SW 1271 (cell line): ENCODE measurements at places on chromosomes 13 and 19.
A peak's percentile ranks its signal among the peaks of the same experiment; 100 is the strongest.

DNA sequence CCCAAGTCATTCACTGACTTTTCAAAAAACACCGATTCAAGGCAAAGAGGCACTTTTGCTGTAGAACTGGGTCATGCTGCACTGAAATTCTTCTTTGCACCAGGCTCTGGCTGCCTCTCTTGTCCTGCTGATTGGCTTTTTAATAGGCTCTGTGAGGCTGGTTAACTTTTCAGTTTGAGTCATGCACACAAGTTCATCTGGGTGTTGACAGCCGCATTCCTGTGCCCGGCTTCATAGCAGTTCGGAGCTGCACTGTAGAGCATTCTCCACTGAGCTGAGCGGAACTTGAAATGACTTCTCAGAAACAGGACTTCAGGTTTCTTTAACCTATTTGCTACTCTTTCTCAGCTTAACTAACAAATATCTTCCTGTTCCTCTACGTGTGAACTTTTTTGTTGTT is 978.3 kb downstream of the UQCRFS1 start:
- no peak for DNase-seq

GRCh38 chr13:27026396-27026795 is 145.2 kb downstream of the USP12 start:
- no peak for DNase-seq

GRCh38 chr13:37457612-37458011 is 141.0 kb downstream of the POSTN start:
- no peak for DNase-seq

- DNase-seq, result peak; percentile 76
These were observed at the start of gene B3GLCT for GRCh38 chr13:31199849-31200636. Gene B3GLCT, plus strand, starts transcription at chr13:31199975. Its CDS starts 110 bp downstream, at chr13:31200085.

GRCh38 chr13:73142071-73142470 is 83.3 kb downstream of the KLF5 start:
- DNase-seq, result no peak

GRCh38 chr19:8240274-8241229 is 31.4 kb downstream of the CERS4 start:
- no peak for DNase-seq

- no peak for DNase-seq
These were observed 1.4 kb downstream of the UPF1 start for GRCh38 chr19:18833141-18833476.

DNA sequence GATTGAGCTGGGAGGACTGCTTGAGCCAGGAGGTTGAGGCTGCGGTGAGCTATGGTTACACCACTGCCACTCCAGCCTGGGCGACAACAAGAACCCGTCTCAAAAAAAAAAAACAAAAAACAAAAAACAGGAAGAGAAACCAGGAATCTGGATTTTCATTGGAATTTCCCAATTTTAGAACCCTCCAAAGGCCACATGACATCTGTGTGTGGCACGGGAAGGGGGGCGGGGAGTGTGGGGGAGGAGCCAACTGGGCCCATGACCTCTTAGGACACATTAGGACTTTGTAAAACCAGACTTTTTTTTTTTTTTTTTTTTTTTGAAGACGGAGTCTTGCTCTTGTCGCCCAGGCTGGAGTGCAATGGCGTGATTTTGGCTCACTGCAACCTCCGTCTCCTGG is 21.2 kb upstream of the MYDGF start:
- no peak for DNase-seq

- DNase-seq, result no peak
These were observed 1.1 kb downstream of the LMO7 start for GRCh38 chr13:75637181-75637750.

DNA sequence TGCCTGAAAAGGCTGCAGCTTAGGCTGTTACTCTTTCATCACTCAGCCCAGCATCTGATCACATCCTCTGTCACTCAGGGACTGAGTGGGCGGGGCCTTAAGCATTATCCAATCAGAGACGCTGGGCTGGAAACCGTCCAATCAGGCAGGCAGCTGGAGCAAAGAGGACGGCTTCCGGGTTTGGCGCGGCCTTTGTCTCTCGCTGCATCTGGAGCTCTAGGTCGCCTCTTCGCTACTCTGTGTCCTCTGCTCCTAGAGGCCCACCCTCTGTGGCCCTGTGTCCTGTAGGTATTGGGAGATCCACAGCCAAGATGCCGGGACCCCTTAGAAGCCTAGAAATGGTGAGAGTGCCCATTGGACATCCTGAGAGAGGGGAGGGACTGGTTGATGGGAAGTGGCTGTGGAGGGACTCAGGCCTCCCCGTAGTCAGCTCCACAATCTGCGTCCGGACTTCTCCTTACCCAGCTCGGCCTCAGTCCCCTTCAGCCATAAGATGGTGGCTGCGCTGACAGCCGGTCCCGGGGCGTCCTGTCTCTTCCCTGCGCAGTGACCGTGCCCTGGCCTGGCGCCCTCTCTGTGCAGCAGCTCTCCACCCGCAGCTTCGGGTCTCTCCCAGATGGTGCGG is at the start of gene ZNF486:
TSS of gene ZNF486 (plus strand) at position 195 of the 625 bp plus-strand sequence. CDS start at position 312, 117 bp downstream.
- no peak for DNase-seq
